ENCODE measurements at places on chromosomes 1 and 21.

- no peak for DNase-seq
Observed at GRCh38 chr1:22184454-22184853, 41.6 kb upstream of the WNT4 start.

DNA sequence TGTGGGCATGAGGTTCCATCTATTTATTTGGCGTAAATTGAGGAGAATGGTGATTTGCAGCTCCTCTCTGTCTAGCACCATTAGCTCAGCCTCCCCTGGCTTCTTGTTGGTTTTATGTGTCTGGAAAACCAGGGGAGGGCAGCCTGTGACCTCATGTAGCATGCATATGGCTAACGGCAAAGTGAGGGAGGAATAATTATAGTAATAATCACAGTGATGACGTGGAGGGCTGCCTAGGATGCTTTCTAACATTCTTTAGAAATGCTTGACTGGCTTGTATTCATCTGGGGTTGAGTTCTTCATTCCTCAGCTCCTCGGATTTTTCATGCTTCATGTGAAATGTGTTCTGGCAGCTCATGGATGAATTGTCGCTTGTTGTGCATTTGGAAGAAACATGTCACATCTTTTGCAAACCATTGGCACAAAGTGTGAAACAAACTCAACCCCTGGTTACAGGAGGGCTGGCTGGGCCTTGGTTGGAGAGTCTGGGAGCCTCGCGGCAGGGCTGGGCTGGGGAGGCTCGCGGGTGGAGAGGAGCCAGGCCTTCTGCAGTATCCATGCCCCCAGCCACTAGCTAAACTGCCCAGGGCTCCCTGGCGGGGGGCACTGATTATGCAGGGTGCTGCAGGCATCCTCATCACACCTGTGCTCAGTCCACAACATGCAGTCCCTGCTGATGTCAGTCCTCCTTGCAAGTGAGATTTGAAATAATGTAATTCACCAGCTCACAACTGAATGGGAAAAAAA lies 149.6 kb downstream of the DISC1 start:
- DNase-seq, result no peak

- DNase-seq, result no peak
Observed at GRCh38 chr1:89065079-89065868, at the start of gene GBP1. Gene GBP1 (minus strand): TSS chr1:89065208. CDS start chr1:89063234, 1,974 bp downstream.

DNA sequence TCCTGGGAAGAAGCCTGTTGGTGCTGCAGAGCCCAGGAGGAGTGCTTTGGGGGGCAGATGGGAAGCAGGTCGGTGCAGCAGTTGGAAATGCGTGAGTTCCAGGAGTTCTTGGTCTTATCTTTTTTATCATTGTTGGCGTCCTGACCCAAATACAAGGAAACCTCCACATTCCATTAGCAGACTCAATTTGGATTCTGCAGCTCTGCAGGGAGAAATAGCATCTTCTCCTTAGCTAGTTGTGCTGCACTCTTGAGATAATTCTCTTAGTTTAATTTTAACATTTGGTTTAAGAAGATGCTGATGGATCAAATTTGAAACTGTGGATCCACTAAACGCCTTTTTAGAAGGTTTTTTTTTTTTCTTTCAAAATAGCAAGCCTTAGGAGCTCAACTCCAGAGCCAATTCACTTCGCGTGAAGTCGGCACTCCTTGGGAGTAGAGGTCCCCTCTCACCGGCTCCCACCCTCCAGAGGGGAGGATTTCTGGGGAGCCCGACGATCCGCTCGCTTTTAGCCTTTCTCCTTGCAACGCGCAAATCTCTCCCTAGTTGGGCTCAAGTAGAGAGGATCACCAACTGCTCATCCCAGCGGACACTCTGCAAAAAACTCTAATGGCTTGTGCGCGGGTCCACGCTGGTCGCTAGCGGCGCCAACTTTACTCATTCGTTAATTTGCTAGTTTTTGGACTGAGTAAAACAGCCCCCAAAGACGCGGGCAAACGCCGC lies 1.3 kb downstream of the PLD5 start:
- no peak for DNase-seq

DNA sequence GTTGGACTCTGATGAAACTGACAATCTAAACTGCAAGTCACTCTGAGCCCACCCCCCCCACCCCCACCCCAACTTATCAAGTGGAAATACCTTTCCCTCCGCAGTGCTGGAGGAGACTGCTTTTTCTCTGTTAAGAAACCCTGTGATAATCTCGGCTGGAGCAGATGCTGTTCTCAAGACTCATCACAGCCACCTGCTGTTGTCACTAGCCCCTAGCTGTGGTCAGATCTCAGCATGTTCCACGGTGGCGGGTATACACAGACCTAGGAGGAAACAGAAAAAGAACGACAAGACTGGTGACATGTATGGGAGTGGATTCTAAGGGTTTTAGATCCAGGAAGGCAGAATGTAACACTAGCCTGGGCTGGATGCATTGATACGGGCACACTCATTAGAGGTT lies 2.3 kb downstream of the ACTL8 start:
- no peak for DNase-seq

DNA sequence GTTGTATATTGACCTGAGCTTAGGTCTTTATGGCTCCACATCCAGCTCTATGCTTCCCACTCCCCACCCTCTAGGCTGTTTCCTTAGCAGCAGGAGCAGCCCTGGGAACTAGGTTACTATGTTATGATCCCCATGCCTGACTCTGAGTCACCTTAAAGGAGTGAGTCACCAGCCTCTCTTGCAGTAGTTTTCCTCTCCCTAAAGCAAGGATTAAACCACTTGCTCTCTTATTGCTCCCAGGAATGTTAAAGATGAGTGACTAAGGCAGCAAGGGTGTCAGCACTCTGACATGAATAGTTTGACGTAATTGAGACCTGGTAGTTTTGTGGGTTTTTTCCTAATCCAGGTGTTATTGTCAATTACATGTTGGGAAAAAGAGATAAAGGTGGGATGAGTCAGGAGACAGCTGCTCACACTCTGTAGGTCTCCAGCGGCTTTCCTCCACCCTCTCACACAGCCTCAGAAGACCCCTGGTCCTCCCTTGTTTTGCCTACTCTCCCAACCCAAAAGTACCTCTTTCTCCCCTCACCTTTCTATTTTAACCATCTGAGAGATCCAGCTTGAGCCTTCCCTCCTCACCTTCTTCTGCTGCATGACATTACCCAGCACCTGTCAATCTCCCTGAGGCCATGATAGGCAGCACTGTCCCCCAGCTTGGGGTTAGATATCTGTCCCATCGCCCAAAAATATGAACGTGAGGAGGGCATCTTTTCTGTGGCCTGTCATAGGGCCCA lies 369.1 kb upstream of the VAMP3 start:
- no peak for DNase-seq

- DNase-seq, result no peak
Observed at GRCh38 chr1:200917291-200917817, 22.7 kb downstream of the INAVA start.

GRCh38 chr1:186905561-186905960 lies 76.8 kb downstream of the PLA2G4A start:
- DNase-seq, result no peak

DNA sequence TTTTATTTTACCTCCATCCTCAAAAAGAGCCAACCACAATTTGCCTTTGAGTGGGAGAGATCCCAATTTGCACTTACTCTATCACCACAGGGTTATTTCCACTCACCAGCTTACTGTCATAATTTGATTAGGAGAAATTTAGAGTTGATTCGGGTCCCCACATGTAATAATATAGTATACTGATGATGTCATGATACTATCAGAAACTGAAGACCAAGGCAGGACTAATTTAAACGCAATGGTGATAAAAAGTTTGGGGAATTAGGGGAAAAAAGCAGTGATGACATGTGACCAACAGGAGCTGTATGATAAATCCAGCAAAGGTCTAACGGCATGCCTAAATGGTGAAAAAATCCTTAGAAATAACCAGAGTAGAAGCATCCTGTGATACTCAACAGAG lies 54.4 kb downstream of the TRIM33 start:
- no peak for DNase-seq

DNA sequence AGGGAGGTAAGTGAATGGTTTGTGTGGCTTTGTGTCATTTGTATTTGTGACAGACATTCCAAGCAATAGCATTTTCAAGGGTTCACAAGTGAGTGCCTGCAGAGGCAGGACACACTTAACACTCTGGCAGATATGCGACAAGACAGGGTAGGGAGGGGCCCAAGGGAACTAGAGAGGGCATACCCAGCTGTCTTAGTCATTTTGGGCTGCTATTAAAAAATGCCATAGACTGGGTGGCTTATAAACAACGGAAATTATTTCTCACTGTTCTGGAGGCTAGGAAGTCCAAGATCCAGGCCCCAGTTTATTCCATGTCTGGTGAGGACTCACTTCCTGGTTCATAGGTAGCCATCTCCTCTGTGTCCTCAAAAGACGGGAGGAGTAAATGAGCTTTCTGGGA lies 137.4 kb downstream of the FGGY start:
- no peak for DNase-seq

- DNase-seq, result no peak
Observed at GRCh38 chr1:178651742-178652141, 73.3 kb upstream of the RALGPS2 start.

Data from hematopoietic multipotent progenitor cell treated with erythropoietin and hydrocortisone succinate and interleukin-3 and kit ligand, for 15 days (in vitro differentiated cells).